ENCODE measurements at places on chromosomes 5 and 9.

GRCh38 chr5:76290321-76290757 is 112.7 kb upstream of the IQGAP2 start:
- DNase-seq = no peak

GRCh38 chr5:114174131-114174530 is 187.7 kb upstream of the KCNN2 start:
- DNase-seq = no peak

GRCh38 chr9:134987376-134987775 is 69.7 kb upstream of the FCN1 start:
- no peak for DNase-seq

- DNase-seq = peak; percentile 57
Observed at GRCh38 chr9:89961616-89962341, 357.0 kb downstream of the GADD45G start.

DNA sequence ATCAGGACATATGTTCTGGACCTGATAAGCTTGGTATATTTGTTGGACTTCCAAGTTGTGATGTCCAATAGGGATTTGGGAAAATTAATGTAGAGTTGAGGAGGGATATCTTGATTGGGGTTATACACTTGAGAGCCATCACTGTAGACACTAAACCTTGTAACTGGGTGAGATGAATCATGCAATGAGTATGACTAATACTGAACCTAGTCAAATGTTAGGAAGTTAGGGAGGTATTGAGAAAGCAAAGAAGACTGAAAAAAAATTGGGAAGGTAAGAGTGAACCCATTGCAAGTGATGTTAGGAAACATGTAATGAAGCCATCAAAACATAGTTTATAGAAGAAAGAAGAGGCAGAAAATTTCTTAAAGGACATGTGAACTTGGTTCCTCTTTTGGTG is 668.4 kb upstream of the CDH9 start:
- no peak for DNase-seq

Measured in activated CD4-positive, alpha-beta T cell treated with anti-CD3 and anti-CD28 coated beads, Interleukin-2, Interleukin-6, amounts not matched to agents 100 ng/mL and 50 ng/mL, durations not matched to agents 16 hours and 8 hours (primary cell).